ENCODE measurements at places on chromosomes 1 and 21.

GRCh38 chr1:174692313-174692712 is 244.5 kb downstream of the GPR52 start:
- peak; percentile 42 for DNase-seq

GRCh38 chr1:113780374-113781146 is 21.3 kb upstream of the PHTF1 start:
- DNase-seq: no peak

- peak; percentile 61 for DNase-seq
Measured at GRCh38 chr1:54884135-54884586, 2.8 kb downstream of the DHCR24 start.

DNA sequence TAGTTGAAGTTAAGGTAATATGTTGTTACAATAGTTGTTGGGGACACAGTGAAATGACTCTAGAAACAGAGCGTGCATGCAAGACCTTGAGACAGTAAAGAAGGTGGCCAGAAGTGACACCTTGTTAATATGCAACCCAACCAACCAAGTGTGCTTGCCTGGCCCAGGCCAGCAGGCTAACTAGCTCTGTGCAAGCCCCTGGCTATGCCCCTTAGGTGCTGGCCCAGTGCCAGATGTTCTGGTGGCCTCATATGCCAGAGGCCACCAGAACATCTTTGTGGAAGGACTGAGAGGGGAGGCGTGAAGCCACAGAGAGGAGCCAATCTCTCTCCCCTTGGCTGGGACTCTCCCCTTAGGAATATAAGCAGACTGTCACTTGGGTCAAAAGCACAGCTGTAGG is 111.2 kb upstream of the JUN start:
- no peak for DNase-seq

- DNase-seq: no peak
Measured at GRCh38 chr1:209741889-209742288, 14.0 kb upstream of the TRAF3IP3 start.

- DNase-seq: no peak
Measured at GRCh38 chr1:65991694-65992093, 199.0 kb downstream of the PDE4B start.

DNA sequence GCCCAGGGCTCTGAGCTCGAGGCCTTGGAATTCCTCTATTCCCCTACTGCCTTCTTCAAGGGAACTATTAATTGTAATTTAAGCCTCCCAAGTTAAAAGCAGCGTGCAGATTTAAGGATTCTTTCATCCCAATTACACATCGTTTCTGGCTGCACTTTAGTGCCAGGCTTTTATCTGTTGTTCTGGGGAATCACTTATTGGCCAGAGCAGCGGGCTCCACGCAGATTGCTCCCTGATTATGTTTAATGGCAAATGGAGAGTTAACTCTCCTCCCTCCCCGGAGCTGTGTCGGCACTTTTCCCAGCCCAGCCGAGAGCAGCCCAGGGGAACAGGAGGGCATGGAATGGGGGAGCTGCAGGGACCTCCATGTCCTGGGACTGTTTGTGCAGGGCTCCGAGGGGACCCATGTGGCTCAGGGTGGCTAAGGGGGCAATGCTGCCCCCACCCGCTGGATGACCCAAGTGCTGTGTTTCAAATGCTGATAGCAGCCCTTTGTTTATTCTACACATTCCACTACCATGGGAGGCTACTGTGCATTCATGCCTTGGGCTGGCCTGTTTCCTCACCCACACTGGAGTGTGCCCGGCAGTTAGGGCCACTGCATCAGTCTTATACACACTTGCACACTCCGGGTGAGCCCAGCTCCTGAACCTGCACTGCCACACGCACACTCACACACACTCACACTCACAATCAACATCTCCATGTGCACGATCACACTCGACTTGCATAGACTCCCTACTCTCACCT is 93.3 kb upstream of the POU3F1 start:
- no peak for DNase-seq

GRCh38 chr1:210263963-210264362 is 31.4 kb downstream of the SERTAD4 start:
- no peak for DNase-seq

- DNase-seq: no peak
Measured at GRCh38 chr1:7929637-7930036, 11.0 kb downstream of the TNFRSF9 start.

DNA sequence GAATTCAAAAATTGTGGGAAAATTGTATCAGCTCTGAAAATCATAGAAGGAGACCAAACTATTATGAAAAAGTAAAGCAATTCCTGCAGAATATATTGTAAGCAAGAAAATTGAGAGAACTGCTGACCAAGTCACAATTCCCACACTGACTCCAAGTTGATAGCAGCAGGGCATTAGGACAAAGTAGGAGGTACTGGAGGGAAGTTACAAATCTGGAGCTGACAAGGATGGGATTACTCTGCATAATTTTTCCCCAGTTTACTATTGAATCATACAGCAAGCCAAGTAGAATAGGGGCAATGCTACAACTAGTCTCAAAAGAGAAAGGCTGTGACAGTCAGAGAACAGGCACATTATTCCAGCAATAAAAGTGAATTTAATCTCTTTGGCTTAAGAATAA is 161.3 kb upstream of the USP25 start:
- no peak for DNase-seq

GRCh38 chr1:177820213-177820612 is 149.6 kb downstream of the SEC16B start:
- DNase-seq: peak; percentile 24

DNA sequence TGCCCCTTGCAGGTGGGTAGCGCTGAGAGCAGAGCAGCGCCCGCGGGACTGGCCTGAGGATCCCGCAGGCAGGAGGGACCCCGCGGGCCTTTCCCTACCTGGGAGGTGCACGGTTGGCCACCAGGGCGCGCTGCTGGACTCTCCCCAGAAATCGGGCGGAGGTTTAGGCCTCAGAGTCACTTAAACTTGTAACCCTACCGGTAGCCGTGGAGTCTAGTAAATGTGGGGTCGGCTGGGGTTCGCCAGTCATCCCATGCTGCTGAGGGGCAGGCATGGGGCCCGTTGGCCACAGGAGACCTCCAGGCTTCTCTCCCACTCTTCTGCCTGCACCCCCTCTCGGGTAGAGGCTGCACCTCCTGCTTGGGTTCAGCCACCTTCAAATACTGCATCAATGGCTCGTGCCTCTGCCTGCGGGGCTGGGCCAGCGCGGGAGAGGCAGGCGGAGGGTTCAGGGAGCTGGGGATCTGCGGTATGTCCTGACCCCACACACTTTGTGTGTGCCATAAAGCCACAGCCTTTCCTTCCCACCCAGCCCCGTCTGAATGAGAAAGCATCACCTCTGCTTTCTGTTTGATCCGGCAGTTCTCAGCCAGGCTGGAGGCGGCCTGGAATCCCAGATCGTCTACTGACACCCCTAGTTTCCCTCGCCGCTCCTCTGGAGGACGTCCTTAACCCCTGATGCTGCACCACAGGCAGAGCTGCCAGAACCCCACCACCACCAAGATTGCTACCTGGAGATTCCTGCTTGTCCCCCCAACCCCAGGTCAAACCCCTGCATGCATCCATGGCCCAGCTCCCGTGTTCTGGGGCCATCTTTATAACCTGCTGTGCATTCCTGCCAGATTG is 12.3 kb upstream of the GSTM4 start:
- peak; percentile 68 for DNase-seq

DNA sequence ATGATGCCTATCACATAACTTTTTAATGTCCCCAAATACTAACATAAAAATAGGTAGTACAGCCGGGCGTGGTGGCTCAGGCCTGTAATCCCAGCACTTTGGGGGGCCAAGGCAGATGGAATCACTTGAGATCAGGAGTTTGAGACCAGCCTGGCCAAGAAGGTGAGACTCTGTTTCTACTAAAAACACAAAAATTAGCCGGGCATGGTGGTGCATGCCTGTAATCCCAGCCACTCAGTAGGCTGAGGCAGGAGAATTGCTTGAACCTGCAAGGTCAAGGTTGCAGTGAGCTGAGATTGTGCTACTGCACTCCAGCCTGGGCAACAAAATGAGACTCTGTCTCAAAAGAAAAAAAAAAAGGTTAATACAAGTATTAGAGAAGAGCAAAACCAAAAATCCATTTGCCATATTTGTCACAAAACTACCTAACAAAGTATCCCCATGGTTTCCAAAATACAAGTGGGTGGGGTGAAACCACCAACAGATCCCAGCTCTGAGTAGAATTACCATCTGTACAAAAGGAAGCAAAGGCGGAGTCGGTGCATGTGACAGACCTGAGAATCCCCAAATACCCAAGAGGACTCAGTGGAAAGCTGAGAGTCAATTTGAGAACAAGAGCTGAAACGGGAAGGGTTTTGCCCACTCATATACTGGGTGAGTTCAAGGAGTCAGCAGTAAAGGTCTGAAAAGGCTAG is 113.2 kb downstream of the TOMM20 start:
- DNase-seq: no peak

DNA sequence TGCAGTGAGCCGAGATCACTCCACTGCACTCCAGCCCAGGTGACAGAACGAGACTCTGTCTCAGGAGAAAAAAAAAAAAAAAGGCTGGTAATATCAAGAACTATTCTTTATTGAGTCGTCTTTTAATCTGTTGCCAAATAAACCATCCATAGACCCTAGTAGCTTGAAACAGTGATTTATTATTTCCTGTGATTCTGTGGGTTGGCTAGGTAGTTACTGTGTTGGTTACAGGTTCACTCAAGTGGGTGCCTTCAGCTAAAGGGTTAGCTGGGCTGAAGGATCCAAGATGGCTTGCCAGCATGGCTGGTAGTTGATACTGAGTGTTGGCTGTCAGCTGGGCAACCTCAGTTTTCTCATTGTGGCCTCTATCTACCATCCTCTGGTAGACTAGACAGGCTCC is 9.2 kb downstream of the TLCD4 start:
- no peak for DNase-seq

DNA sequence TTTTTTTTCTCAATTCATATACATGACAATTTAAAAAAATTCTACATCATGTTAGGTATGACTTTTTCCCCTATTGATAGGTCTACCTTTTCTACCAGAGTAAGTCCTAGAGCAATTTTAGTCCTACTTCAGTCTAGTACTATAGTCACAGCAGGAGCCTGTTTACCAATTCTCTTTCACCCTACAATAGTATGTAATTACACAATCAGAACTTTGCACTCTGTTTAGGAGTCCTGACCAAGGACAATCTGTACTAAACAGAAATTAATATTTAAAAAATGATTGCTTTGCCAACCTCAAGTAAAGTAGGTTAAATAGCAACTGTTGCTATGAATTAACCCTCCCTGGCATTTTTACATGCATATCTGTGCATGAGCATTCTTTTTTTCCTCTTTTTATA is 810 bp upstream of the CYP4A11 start:
- DNase-seq: no peak

GRCh38 chr1:87404296-87404695 is 75.6 kb downstream of the LMO4 start:
- no peak for DNase-seq

DNA sequence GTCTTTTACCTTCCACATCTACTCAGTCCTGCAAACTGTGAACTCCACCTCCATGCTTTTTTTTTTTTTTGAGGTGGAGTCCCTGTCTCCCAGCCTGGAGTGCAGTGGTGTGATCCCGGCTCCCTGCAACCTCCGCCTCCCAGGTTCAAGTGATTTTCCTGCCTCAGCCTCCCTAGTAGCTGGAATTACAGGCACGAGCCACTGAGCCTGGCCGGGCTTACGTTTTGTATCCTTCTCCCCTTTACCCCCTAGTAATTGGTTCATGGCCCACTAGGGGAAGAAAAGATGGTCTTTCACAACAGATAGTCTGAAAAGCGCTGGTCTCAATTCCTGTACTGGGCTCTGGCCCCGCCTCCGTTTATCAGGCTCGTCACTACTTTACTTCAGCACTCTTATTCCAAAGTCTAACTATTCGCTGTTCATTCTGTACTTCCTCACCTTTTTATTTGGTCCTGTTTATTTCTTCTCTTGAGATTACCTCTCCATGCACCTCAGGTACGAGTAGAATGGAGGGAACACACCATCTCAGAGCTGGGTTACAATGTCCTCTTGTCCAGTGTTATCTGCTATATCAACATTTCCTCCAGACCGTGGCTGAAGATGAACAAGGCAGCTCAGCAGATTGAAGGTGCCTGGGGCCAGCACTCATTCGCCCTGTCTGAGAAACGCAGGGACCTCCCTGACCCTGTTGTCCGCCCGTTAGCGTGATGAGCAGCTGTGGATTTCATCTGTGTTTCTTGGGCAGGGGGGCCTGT is 16.2 kb downstream of the CNST start:
- DNase-seq: no peak

DNA sequence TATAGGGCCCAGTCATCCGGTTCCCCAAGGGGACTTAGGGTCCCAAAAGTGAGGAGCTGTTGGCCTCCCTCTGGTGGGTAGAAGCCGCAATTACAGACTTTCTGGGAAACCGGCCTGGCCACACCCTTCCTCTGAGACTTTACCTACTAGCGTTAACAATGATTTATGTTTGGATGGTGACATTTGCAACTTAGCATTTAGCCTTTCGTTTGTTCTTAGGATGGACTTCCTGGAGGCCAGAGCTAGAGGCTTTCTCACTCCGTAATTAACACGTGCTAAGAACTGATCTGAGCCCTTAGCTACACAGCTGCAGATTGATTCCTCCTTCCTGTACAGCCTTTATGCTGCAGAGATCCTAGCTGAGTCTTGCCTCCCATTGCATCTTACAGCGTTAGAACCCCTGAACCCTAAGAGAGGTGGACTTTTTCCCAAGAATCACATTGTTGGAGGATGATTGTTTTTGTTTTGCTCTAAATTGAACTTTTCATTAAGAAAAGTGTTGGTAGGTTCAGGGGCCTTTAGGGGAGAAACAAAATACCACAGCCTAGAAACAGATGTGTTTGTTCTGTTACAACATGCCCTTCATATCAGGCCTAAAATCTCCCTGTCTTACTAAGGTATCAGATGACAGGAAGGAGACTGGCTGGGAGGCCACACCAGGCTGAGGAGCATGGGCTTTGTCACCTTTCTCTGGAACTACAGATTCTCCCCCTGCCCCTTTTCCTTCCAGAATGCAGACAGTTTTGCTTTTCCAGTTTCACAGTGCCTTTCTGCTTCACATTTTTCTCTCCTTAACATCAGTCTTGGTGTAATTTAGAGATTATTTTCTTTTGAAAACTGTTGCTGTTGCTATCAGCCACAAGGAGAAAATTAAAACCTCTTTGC is 1.9 kb downstream of the S100A11 start:
- peak; percentile 70 for DNase-seq

- peak; percentile 37 for DNase-seq
Measured at GRCh38 chr1:32816676-32817158, 441 bp downstream of the YARS1 start.

GRCh38 chr1:106978477-106979322 is 77.8 kb upstream of the PRMT6 start:
- peak; percentile 69 for DNase-seq

DNA sequence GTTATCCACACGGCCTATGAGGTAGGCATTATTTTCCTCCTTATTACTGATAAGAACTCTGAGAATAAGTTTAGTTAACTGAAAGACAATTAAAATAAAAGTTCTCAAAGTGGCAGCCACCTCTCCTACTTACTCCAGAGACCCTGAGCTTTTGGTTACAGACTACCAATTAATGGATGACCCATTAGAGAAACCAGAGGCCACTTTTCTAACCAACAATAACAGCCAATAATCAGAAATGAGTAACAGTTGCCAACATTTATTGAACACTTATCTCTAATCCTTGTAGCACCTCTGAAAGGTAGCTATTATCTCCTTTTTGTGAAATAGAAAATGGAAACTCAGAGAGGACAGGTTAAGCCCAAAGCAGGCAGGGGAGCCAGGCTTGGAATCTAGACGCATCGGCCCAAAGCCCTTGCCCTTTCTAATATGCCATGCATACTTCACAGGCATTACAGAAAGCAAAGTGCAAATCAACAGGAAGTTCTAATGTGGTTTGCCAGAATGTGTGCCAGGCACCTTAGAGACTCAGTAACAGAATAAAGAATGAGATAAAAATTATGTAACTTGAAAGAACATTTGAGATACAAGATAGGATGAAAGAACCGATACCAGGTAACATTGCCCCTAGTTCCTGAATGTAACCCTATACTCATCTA is 50.0 kb downstream of the BEND5 start:
- no peak for DNase-seq
